Cardiac muscle cell (in vitro differentiated cells and primary cell): ENCODE measurements at places on chromosomes 1 and 21. TPM values are rescaled to one million over a fixed set of nuclear protein-coding genes. Genes with fewer than 3 reads are reported as not detected.

DNA sequence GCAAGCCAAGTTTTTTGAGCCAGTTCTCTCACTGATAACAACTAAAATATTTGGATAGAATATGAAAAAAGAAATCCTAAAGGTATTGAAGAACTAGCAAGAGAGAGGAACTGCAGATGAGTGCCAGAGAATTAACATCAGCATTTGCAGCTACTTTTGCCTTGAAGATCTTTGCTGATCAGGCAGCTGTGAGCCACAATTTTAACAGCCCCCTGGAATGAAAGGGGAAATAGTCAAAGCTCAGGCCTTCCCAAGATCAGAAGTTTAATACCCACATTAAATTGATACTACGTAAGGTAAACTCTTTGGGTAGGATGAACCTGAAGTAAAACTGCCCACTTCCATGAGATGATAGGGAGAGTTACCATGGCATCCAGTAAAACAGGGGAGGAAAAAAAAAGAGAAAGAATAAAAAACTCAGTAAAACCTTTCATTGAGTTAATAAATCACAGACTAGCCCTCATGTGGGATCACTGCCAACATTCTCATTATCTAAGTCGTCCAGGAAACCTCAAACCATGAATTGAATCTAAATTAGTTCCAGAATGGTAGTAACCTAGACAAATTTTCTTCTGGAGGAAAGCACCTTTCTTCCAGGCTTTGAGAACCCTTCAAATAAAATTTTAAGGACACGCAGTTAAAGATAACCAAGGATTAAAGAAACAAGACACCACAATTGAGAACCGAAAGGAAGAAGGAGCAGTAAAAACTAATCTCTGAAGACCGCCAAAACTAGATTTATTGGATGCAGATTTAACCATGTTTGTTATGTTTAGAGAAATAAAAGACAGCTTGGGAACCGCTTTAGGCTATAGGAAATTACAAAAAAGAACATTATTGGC lies 28.3 kb downstream of the SCP2 start:
- no peak overlapping the region for H3K4me3 ChIP-seq
- peak; percentile 88 for DNase-seq
- H3K4me1 ChIP-seq, result no peaks in the 10 kb centered on the region
- H3K27me3 ChIP-seq, result no peaks in the 10 kb centered on the region
- no peaks in the 10 kb centered on the region for H3K36me3 ChIP-seq
- H3K27ac ChIP-seq, result no peak overlapping the region

GRCh38 chr1:220526294-220526693 lies 1.6 kb upstream of the MARK1 start:
- no peak overlapping the region for H3K4me3 ChIP-seq
- no peaks in the 10 kb centered on the region for H3K27me3 ChIP-seq
- H3K36me3 ChIP-seq, result no peaks in the 10 kb centered on the region
- H3K4me1 ChIP-seq, result peaks cover 12% of the 10 kb centered on the region

TESK2 gene
- 7.8 and 13.9 TPM in 2 replicates for total RNA-seq

- no peak overlapping the region for H3K27ac ChIP-seq
- H3K4me3 ChIP-seq, result no peak overlapping the region
- DNase-seq, result no peak
- no peaks in the 10 kb centered on the region for H3K36me3 ChIP-seq
- H3K27me3 ChIP-seq, result peaks cover 3% of the 10 kb centered on the region
Observed at GRCh38 chr1:109522026-109522425, 12.5 kb upstream of the AMIGO1 start.

- DNase-seq, result no peak
- no peaks in the 10 kb centered on the region for H3K36me3 ChIP-seq
- H3K27ac ChIP-seq, result peak overlapping the region; percentile 10
- H3K4me3 ChIP-seq, result no peak overlapping the region
- H3K4me1 ChIP-seq, result peaks cover 25% of the 10 kb centered on the region
- no peaks in the 10 kb centered on the region for H3K27me3 ChIP-seq
Observed at GRCh38 chr1:173301507-173301906, 94.4 kb upstream of the TNFSF4 start.

- H3K27ac ChIP-seq, result no peak overlapping the region
- no peaks in the 10 kb centered on the region for H3K4me1 ChIP-seq
- H3K4me3 ChIP-seq, result no peak overlapping the region
Observed at GRCh38 chr1:232283864-232284263, 346.1 kb downstream of the SIPA1L2 start.
